ENCODE measurements at places on chromosomes 13 and 19.
A peak's percentile ranks its signal among the peaks of the same experiment; 100 is the strongest.

DNA sequence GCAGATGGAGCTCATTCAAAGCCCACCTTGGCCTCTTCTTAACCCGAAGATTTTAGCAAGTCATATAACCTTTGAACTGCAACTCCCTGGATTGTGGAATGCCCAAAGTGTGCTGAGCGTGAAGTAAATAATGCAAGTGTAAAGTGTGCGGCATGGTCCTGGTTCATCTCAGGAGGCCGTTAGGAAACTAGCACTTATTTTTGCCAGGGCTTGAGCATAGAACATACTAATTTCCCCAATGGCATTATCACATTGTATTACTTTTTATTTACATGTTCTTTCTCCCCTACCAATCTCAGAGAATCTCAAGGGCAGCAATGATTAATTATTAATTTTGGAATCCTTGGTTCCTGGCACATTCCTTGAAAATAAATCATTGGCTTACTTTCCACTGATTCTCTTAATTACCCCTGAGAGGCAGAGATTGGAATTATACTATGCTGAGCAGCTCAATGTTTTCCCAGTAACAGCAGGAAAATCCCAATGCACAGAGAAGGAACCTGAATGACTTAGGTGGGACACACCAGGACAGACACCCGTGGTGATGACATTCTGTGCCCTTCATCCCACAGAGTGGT is 128.8 kb upstream of the GJB6 start:
- no peaks in the 10 kb centered on the region for H3K36me3 ChIP-seq
- H3K27me3 ChIP-seq = no peaks in the 10 kb centered on the region
- DNase-seq = no peak
- no peak overlapping the region for H3K4me3 ChIP-seq
- H3K27ac ChIP-seq = no peak overlapping the region

- no peaks in the 10 kb centered on the region for H3K27me3 ChIP-seq
- peaks cover 12% of the 10 kb centered on the region for H3K36me3 ChIP-seq
- DNase-seq = peak; percentile 46
- peak overlapping the region; percentile 93 for H3K4me3 ChIP-seq
These were observed 423 bp downstream of the LSM14A start for GRCh38 chr19:34172661-34173192.

- H3K36me3 ChIP-seq = peaks cover 6% of the 10 kb centered on the region
- no peak overlapping the region for H3K27ac ChIP-seq
- peaks cover 19% of the 10 kb centered on the region for H3K4me1 ChIP-seq
- H3K27me3 ChIP-seq = no peaks in the 10 kb centered on the region
These were observed 3.2 kb downstream of the STX10 start for GRCh38 chr19:13146763-13147563.

GRCh38 chr19:37593996-37594303 is 642 bp downstream of the ZNF571 start:
- peaks cover 43% of the 10 kb centered on the region for H3K36me3 ChIP-seq
- peak overlapping the region; percentile 97 for H3K4me3 ChIP-seq
- peak overlapping the region; percentile 89 for H3K27ac ChIP-seq

GRCh38 chr13:112674412-112675365 is 15.1 kb upstream of the ATP11A start:
- peaks cover 10% of the 10 kb centered on the region for H3K27me3 ChIP-seq
- no peaks in the 10 kb centered on the region for H3K36me3 ChIP-seq
- H3K4me3 ChIP-seq = no peak overlapping the region
- DNase-seq = no peak

DNA sequence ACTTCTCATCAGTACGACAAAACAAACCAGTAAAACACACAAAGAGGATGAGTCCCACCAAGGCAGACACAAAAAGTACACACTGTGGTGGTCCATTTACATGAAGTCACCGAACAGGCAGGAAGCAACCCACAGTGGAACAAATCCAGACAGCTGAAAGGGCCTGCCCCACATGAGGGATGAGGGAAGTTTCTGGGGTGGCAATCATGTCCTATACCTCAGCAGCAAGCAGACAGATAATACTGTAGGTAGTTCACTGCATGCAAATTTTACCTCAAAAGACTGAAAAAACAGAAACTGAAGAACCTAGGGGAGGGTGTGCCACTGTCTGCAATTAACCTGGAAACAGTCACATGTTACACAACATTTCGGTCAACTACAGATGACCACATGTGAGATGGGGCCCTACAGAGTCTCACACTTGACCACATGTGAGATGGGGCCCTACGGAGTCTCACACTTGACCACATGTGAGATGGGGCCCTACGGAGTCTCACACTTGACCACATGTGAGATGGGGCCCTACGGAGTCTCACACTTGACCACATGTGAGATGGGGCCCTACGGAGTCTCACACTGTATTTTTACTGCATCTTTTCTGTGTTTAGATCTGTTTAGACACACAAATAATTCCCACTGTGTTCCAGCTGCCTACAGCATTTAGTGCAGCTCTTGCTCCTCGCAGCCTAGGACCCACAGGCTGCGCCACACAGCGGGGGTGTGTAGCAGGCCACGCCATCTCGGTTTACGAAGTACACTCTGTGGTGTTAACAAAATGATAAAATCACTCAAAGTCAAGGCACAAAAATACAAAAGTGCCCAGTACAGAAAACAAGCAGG is 22.2 kb downstream of the PCID2 start:
- H3K4me3 ChIP-seq = peak overlapping the region; percentile 42
- H3K27ac ChIP-seq = peak overlapping the region; percentile 57
- H3K36me3 ChIP-seq = peaks cover 67% of the 10 kb centered on the region
- peaks cover 38% of the 10 kb centered on the region for H3K4me1 ChIP-seq
- H3K27me3 ChIP-seq = no peaks in the 10 kb centered on the region

- no peak overlapping the region for H3K4me3 ChIP-seq
- no peaks in the 10 kb centered on the region for H3K4me1 ChIP-seq
- DNase-seq = no peak
- H3K27me3 ChIP-seq = peaks cover 7% of the 10 kb centered on the region
- H3K27ac ChIP-seq = no peak overlapping the region
- no peaks in the 10 kb centered on the region for H3K36me3 ChIP-seq
These were observed 406.3 kb downstream of the DCT start for GRCh38 chr13:94073007-94073744.

GRCh38 chr13:43360171-43360570 is 336.8 kb downstream of the DNAJC15 start:
- no peak for DNase-seq
- no peaks in the 10 kb centered on the region for H3K27me3 ChIP-seq
- no peaks in the 10 kb centered on the region for H3K36me3 ChIP-seq
- no peak overlapping the region for H3K27ac ChIP-seq

DNA sequence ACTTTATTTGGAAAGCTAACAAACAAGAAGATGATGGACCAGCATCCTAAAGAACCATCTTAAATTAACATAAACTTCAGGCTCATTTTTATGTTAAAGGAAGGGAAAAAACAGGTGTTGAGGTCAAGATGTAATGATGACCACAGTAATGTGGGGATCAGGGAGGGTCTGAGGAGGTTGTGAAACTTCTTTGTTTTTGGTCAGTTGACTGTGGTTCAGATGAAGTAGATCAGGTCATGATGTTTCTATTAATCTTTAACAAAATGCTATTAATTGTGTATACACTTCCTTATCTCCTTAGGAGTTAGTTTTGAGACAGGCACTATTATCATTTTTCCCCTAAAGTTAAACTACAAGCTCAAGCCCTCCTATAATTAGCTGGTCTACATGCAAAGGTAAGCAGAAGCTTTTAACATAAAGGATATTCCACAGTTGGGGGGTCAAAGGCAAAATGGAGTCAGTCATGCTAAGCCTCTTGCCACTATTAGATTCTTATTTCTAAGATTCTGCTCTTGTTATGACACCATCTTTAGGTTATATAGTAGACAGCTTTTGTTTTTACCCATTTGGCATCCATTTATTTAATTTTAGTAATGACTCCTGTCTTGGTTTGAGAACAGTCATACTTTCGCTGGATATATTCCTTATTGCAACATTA is 800.1 kb upstream of the PCDH9 start:
- no peak for DNase-seq
- no peak overlapping the region for H3K4me3 ChIP-seq
- H3K36me3 ChIP-seq = no peaks in the 10 kb centered on the region
- H3K27me3 ChIP-seq = no peaks in the 10 kb centered on the region

- H3K27me3 ChIP-seq = no peaks in the 10 kb centered on the region
- no peak overlapping the region for H3K4me3 ChIP-seq
- no peak overlapping the region for H3K27ac ChIP-seq
- no peak for DNase-seq
These were observed 21.1 kb downstream of the PROSER1 start for GRCh38 chr13:39016787-39017186.

GRCh38 chr13:99463646-99464397 is 37.5 kb upstream of the TM9SF2 start:
- peaks cover 24% of the 10 kb centered on the region for H3K4me1 ChIP-seq
- no peaks in the 10 kb centered on the region for H3K27me3 ChIP-seq
- H3K36me3 ChIP-seq = no peaks in the 10 kb centered on the region

DNA sequence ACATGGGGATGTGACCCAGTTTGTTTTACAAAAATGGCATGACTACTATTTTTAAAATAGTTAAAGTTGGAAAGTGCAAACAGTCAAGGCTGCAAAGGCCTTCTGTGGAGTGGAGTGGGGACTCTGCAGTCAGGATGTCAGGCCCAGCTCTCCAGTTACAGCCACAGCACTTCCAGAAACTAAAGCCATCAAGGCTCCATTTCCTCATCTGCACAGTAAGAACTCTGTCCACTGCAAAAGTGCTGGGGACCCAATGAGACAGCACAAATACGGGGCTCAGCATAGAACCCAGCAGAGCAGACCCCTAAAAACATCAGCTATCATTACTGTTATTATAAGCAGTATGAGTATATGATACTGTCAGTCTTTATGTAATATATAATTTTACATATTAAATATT is 73.6 kb downstream of the SACS start:
- no peak for DNase-seq
- no peaks in the 10 kb centered on the region for H3K27me3 ChIP-seq
- H3K4me3 ChIP-seq = no peak overlapping the region
- H3K36me3 ChIP-seq = peaks cover 49% of the 10 kb centered on the region

- DNase-seq = no peak
- no peak overlapping the region for H3K4me3 ChIP-seq
- H3K27me3 ChIP-seq = peaks cover 2% of the 10 kb centered on the region
- no peak overlapping the region for H3K27ac ChIP-seq
- H3K4me1 ChIP-seq = no peaks in the 10 kb centered on the region
- no peaks in the 10 kb centered on the region for H3K36me3 ChIP-seq
These were observed 29.2 kb upstream of the TM9SF2 start for GRCh38 chr13:99472122-99472440.

DNA sequence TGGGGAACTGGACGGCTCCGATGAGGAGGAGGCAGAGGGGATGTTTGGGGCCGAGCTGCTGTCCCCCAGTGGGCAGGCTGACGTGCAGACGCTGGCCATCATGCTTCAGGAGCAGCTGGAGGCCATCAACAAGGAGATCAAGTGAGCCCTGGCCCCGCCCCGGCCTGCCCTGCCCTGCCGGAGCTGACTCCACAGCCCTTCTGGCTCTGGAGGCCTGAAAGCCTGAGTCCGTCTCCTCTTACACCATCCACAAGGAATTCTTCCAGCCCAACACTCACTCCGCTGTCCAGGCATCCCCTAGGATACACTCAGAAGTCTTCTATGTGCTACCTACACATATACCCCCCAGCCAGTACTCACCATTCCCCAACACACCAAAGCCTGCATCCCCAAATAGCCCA is 17.4 kb downstream of the PPFIA3 start:
- DNase-seq = no peak
- H3K36me3 ChIP-seq = no peaks in the 10 kb centered on the region
- H3K4me1 ChIP-seq = peaks cover 10% of the 10 kb centered on the region
- no peak overlapping the region for H3K4me3 ChIP-seq
- no peak overlapping the region for H3K27ac ChIP-seq
- H3K27me3 ChIP-seq = peaks cover 18% of the 10 kb centered on the region

DNA sequence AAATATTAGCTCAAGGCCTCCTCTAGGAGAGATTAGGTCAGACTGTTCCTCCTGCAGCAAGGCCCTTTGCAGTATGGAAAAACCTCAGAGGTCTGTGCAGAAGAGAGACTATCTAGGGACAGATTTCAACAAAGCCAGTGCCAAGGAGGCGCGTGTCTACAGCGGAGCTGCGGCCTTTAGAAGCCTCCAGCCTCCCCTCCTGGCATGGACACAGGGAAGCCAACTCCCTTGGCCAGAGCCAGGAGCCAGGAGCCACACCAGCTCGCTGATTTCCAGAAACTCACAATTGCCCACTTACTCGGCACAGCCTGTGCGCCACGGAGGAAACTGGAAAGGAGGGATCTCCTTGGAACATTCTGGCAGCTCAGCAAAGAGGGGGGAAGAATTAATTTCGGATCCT is 63.4 kb downstream of the INSR start:
- H3K36me3 ChIP-seq = no peaks in the 10 kb centered on the region
- no peaks in the 10 kb centered on the region for H3K27me3 ChIP-seq
- peaks cover 2% of the 10 kb centered on the region for H3K4me1 ChIP-seq
- DNase-seq = no peak

DNA sequence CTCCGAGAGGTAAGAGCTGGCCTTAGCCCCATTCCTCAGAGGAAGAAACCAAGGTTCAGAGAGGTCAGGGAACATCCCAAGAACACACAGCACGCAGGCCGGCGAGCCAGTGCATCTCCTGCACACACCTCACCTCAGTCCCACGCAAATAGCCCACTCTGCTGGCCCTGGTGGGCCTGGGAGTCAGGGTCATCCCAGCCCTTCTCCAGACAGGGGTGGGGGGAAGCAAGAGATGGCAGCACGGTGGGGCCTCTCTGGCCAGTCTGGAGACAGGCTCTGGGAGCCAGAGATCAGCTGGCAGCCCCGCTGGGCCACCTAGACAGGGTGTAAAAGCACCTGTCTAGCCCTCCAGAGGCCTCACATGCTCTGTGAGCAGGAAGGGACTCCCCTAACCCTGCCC is 26.8 kb downstream of the TUBA3C start:
- H3K4me1 ChIP-seq = no peaks in the 10 kb centered on the region
- H3K27me3 ChIP-seq = no peaks in the 10 kb centered on the region
- H3K36me3 ChIP-seq = no peaks in the 10 kb centered on the region
- no peak overlapping the region for H3K4me3 ChIP-seq
- no peak for DNase-seq

GRCh38 chr13:102117175-102117831 is 284.5 kb downstream of the FGF14 start:
- H3K27me3 ChIP-seq = no peaks in the 10 kb centered on the region
- H3K4me1 ChIP-seq = no peaks in the 10 kb centered on the region
- H3K36me3 ChIP-seq = no peaks in the 10 kb centered on the region
- DNase-seq = no peak
- H3K27ac ChIP-seq = no peak overlapping the region

DNA sequence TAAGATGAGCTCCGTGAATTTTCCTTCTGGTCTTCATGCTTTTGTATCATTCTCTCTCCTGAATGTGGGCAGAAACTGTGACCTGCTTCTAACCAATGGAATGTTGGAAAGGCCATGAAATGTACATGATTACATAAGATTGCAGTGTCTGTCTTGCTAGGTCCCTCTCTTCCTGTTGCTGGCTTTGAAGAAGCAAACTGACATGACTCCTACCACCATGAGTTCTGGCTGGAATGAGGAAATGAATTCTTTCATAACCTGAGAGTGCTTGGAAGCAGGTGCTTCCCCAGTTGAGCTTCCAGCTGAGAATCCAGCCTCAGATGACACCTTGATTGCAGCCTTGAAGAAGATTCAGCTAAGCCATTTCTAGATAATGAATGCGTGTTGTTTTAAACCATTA is 275.0 kb upstream of the MIR17HG start:
- no peaks in the 10 kb centered on the region for H3K36me3 ChIP-seq
- H3K27me3 ChIP-seq = no peaks in the 10 kb centered on the region
- H3K4me3 ChIP-seq = no peak overlapping the region
- no peaks in the 10 kb centered on the region for H3K4me1 ChIP-seq
- H3K27ac ChIP-seq = no peak overlapping the region

Measured in activated naive CD8-positive, alpha-beta T cell treated with anti-CD3 and anti-CD28 coated beads, Interleukin-2, amount 50 U/mL, for 24 hours (primary cell).